ENCODE measurements at places on chromosomes 12 and 14.
A peak's percentile ranks its signal among the peaks of the same experiment; 100 is the strongest.

GRCh38 chr12:4265280-4265679 is 8.3 kb upstream of the CCND2 start:
- DNase-seq, result no peak

DNA sequence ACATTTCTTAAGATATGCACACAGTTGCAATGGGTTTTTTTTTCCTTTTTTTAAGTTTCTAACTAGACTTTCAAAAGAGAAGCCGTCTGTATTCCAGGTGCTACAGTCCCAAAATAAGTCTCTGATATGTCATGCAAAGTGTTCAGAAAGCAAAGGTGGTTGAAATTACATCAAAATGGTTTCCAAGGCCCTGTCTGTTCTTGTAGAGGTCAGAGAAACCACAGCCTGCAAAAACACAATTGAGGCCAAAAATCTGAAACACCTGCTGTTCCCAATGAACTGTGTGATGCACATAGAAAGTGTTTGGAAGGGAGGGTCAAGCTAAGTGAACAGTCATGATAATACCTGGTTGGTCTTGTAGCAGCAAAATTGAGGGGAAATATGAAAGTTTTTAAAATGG is 91.0 kb downstream of the VRK1 start:
- DNase-seq, result no peak

- DNase-seq, result no peak
These were observed 31.1 kb downstream of the FRS2 start for GRCh38 chr12:69501154-69501895.

GRCh38 chr12:109131154-109132050 is 15.0 kb downstream of the ACACB start:
- peak; percentile 62 for DNase-seq

- DNase-seq, result peak; percentile 85
These were observed 65.0 kb downstream of the RFLNA start for GRCh38 chr12:124359671-124360581.

DNA sequence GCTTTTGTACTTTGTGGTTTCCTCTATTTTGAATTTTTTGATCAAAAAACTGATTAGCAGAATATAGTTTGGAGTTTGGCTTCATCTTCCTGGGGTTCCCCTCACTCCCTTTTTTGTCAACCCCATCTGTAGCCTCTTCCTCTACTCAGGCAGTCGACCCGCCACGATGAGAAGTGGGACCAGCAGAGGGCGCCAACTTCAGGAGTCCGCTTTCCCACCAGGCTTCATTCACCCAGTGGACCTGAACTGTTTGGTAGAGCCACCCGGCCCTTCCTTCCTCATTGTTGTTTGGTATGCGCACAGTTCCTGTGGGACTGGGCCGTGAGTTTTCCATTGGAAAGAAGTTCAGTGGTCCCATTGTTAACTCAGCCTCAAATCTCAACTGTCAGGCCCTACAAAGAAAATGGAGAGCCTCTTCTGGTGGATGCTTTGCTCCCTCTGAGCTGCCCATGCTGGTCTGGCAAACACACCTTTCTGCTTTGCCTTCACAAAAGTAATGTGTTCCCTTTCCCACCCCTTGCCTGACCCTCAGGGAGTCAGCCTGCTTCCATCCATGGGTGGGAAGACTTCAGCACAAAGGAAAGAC is 21.7 kb downstream of the TMBIM6 start:
- DNase-seq, result peak; percentile 86

DNA sequence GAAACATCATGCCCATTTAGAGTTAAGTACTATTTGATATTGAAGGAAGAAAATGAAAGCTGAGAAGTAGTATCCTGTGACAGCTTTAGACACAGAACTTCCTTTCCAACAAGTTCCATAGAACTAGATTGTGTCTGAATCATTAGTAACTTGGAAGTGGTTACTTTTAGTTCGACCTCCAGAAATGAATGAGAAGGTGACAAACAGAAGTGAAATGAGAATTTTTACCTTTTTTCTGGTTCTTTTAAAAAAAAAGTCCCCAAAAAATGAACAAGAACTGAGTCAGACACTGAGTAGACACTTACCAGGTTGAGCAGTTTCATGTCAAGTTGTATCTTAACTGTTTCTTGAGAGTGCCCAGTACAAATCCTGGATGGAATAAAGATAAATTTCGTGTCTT is 3.0 kb downstream of the ATP6V0A2 start:
- DNase-seq, result no peak

- no peak for DNase-seq
These were observed 399.0 kb downstream of the NAV3 start for GRCh38 chr12:78229591-78230101.

- DNase-seq, result no peak
These were observed 419.7 kb downstream of the ATP23 start for GRCh38 chr12:58361056-58361455.

- DNase-seq, result peak; percentile 67
These were observed 891.1 kb downstream of the TMEM121 start for GRCh38 chr14:106417224-106418049.

- no peak for DNase-seq
These were observed 92.7 kb downstream of the CACNA1C start for GRCh38 chr12:2145433-2145998.

DNA sequence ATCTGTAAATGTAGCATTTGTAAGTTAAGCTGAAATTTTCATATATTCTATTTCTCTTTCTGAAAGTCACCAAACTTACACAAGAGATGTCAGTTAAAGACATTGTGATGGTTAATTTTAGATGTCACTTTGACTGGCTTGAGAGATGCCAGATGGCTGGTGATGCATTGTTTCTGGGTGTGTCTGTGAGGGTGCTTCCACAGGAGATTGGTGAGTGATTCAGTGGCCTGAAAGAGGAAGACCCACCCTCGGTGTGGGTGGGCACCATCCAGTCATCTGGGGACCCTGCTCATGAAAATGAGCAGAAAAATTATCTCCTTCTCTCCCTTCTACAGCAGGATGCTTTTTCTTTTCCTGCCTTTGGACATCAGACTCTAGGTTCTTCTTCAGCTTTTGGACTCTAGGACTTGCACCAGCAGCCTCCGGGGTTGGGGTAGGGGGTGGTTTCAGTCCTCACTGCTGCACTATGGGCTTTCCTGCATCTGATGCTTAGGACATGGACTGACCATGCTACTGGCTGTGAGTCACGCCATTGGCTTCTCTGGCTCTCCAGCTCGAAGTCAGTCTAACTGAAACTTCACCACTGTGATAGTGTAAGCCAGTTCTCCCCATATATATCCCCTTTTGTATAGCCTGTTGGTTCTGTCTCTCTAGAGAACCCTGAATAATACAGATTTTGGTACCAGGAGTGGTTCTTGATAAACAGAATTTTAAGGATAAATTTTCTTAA is 20.9 kb downstream of the PDE6H start:
- DNase-seq, result no peak

DNA sequence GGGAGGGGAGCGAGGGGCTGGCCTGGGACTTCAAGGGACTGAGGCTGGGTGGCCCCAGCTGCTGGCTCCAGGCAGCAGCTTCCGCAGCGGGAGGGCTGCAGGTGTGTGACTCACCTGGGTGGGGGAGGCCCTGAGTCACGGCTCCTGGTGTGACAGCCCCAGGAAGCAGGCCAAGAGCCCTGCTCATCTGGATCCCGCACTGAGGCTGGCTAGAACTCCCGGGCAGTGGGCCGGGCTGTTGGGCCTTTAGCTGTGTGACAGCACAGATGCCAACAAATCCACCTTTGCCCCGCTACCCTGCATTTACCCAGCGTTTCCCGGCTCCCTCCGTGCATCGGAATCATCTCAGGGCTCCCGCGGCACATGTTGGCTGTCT is 180.0 kb upstream of the PRMT8 start:
- no peak for DNase-seq

- no peak for DNase-seq
These were observed 89.0 kb upstream of the PTPRR start for GRCh38 chr12:71009430-71010142.

- no peak for DNase-seq
These were observed 48.9 kb upstream of the POC1B start for GRCh38 chr12:89574736-89575208.

DNA sequence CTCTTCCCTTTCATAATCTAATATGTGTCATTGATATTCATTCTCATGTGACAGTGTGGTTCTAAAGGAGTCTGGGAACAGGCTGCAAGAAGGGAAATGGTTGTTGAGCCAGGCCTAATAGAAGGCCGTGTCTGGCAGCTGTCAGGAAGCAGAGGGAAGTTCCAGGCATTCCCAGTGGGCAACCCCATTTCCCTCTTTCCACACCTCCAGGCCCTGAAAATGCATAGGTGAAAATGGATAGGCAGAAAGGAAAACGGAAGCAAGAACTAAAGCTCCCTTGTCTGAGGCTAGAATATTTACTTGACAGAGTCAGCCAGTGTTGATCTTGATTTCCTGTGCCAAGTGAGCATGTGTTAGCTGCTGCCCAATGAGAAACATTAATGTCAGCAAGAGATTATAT is 97.7 kb downstream of the PPM1A start:
- no peak for DNase-seq

GRCh38 chr12:98561846-98562245 is 31.6 kb upstream of the SLC25A3 start:
- DNase-seq, result no peak

DNA sequence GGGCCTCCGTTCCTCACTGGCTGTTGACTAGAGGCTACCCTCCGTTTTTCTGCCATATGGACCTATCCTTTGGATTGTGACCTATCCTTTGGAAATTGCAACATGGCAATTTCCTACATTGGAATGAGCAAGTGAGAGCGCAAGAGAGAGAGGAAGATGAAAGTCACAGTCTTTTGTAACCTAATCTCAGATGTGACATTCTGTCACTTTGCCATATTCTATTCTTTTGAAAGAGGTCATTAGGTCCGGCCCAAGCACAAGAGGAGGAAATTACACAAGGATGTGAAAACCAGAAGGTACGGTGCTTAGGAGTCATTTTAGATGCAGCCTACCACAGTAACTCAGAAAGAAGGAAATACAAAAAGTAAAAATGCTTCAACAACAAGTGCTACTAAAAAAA is 47.3 kb upstream of the SRP54 start:
- no peak for DNase-seq

GRCh38 chr12:120684523-120684932 is 2.4 kb upstream of the MLEC start:
- DNase-seq, result no peak

- DNase-seq, result no peak
These were observed 43.1 kb downstream of the CHST11 start for GRCh38 chr12:104499668-104500332.

- no peak for DNase-seq
These were observed 263.9 kb upstream of the TMTC1 start for GRCh38 chr12:30047516-30048254.

DNA sequence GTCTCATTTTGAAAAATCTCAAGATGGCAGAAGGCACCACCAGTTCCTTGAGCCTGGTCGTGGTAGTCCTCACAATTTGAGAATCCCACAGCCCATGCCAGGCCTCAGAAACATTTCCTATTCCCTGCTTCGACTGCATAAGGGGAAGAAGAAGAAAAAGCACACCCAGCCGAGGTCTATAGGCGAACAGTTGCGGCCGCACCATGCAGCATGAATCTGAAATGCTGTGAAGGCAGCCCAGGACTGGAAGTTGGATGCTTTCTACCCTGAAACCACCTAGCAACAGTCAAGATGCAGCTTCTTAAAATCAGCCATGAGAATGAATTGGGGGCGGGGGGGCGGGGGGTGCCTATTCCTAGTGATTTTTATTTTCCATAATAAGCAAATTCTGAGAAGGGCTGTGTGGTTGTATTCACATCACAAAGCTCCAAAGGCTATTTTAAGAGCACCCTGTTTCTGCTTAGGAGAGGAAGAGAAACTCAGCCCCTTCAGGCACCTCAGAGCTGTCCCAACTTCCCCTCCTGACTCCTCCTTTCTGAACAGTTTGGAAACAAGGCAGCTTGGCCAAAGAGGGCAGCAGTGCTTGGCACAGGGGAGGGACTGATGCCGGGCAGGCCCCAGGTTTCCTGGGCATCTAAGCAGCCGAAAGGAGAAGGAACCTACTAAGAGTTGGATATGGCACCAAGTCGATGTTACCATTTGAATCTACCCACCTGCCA is 172.5 kb upstream of the FOXN3 start:
- no peak for DNase-seq

DNA sequence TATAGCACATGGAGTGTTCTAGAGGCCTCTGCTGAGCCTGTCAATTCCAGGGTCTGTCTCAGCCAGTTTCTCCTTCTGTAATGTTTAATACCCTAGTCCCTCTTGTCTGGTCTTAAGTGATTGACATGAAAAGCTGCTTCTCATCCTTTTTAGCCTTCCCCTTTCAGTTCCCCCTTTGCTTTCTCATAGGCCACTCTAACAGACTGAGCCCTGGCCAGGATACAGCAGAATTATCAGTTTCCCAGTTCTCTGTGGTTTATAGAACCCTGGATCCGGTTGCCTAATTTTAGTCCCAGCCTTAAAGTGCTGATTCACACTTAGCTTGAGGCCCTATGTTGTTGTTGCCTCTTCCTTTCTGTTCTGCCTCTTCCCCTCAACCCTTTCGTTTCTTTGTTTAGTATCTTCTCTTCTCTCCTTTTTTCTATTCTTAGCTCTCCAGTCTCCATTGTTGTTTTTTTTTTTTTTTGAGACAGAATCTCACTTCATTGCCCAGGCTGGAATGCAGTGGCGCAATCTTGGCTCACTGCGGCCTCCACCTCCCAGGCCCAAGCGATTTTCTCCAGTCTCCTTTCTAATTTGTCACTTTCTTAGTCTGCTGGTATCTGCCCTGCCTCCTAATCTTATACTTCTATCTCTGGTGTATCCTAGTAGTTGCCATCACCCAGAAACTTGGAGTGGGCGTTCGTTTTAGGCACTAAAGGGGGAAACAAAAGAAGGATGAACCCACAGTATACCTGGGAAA is 2.9 kb upstream of the BIN2 start:
- no peak for DNase-seq

DNA sequence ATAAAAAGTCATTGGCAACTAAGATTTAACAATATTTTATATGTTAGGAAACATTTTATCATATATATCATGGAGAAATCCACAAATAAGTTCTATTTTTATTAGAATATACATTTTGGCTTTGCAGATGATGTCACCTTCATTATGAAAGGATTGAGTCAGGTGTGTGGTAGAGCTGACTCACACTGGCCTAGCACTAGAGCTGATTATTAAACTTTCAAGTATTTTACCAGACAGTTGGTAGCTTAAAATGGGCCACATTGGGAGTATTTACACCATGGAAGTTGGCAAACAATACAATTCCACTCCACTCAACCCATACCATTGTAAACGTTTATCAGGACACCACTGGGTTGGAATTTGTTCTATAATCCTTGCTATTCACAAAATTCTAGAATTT is 1036.6 kb downstream of the TRHDE start:
- DNase-seq, result no peak

DNA sequence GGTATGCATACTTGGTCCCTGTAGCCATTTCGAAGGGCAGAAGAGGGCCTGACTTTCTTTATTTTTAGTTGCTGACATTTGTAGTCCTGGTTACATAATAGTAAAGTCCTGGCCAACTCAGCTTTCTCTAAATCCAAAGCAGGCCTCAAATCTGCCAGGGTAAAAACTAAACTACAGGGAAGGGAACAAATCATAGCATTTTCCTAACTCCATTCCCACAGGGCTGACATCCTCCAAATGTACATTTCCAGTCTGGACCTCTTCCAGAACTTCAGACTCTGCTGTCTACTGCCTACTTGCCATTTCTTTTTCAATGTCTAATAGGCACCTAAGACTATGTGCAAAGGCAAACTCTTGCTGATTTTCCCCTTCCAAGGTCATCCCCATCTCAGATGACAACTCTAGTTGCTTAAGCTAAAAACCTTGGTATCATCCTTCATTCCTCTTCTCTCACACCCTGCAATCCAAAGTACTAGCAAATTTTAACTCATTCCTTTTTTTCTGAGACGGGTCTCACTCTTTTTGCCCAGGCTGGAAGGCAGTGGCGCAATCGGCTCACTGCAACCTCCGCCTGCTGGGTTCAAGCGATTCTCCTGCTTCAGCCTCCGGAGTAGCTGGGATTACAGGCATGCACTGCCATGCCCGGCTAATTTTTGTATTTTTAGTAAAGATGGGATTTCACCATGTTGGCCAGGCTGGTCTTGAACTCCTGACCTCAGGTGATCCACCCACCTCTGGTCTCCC is 2.0 kb downstream of the DDIT3 start:
- DNase-seq, result no peak

All from sciatic nerve (tissue), 2 donors.